NCI-H2171 (cell line): ENCODE measurements at places on chromosomes 1 and 21.

DNA sequence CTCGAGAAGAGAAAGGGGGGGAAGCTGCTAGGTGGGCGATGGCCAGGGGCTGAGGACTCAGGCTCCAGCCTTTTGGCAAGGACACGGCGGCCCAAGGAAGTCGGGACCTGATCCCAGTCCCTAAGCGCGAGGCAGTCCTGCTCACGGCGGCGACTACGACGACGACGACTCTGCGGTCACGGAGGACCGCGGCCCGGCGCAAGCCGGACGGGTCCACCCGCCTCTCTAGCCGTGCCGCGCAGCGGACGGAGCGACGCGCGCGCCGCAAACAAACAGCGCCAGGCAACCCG, 401 bp downstream of the WNT9A start:
- no peak for DNase-seq

DNA sequence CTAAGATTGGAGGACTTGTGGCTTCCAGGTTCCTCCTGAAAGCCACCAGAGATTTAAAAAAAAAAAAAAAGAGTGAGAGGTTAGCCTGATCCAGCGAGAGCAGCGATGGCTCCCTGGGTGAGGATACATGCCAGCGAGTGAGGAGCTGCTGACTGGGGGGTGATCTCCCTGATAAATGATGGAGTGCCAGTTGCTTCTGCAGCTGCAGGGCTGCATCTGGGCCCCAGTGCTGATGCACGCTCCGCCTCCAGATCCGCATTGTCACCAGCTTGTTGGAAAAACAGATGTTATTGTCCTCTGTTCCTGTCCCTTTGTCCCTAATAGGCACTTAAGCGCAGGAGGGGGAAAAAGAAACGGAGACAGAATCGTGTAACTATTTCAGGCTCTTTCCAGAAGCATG, 28.6 kb downstream of the UBIAD1 start:
- DNase-seq = no peak

- no peak for DNase-seq
These were observed 2.4 kb upstream of the RNU11 start for GRCh38 chr1:28646040-28646439.

- DNase-seq = no peak
These were observed 586.3 kb downstream of the LRRIQ3 start for GRCh38 chr1:73611681-73612080.

DNA sequence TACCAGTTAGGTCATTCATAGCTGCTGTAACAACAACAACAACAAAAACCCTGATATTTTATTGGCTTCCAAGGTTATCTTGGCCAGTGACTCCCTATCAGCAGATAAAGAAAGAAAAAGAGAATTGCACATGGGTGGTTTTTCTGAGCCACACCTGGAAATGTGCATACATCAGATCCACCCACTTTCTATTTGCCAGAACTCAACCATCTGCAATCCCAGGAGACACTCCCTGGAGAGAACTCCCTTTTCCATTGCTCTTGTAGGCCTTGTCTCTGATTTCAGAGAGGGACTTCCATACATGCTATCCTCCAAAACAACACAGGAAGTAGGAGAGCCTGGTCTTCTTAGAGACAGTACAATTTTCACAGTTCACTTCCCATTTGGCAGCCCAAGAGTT, 74.9 kb upstream of the ZC3H11B start:
- no peak for DNase-seq

GRCh38 chr1:37940299-37940947, 6.4 kb downstream of the INPP5B start:
- DNase-seq = no peak

- DNase-seq = no peak
These were observed 2.2 kb downstream of the CACNA1E start for GRCh38 chr1:181485287-181486097.

GRCh38 chr1:153355445-153356071, 2.1 kb upstream of the S100A9 start:
- peak; percentile 73 for DNase-seq

- DNase-seq = peak; percentile 50
These were observed 20.4 kb upstream of the GNG12 start for GRCh38 chr1:67853704-67854103.

- no peak for DNase-seq
These were observed 76.3 kb downstream of the KCNT2 start for GRCh38 chr1:196531737-196532524.

DNA sequence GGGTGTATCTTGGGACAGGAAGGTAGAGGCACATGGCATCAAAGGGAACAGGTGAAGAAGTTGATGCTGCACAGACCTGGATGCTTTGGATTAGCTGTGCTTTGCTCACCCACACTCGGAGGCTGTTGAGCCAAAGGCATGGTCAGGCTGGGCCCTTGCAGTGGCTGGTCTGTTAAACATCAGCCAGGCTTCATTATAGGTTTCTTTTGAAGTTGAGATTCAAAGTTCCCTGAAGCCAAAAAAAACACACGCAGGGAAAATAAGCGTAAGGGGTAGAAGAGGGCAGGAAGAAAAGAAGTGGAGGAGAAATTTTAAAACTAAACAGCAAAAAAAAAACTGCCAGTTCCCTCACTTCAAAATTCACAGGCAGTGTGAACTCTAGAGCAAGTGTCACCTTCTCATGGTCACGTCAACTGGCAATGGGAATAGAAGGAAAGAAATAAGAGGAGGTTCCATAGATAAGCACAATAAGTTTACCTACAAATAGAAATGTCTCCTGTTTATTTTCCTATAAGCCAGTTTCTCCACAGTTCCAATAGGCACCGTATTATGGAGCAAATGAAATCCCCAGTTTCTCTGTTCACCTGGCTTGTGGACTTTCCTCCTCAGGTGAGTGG, 139.5 kb downstream of the PAPPA2 start:
- no peak for DNase-seq

DNA sequence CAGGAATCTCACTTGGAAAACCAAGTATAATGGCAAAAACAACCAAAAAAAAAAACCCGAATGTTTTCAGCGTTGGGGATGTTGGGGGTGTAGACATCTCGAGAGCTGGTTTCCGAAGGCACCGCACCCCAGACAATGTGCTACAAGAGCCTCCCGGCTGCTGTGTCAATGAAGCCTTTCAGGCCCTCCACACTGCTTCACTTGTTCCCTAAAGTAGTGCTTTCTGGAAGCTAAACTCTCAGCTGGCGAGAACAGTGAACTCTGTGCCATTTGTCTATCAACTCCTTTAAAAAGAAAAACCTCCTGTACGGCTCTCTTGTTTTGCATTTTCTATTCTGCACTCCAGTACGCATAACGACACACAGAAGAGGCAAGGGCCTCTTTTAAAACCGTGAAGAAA, 32.5 kb downstream of the PLEKHO1 start:
- DNase-seq = no peak

- no peak for DNase-seq
These were observed 136.6 kb downstream of the SYF2 start for GRCh38 chr1:25095635-25096200.

DNA sequence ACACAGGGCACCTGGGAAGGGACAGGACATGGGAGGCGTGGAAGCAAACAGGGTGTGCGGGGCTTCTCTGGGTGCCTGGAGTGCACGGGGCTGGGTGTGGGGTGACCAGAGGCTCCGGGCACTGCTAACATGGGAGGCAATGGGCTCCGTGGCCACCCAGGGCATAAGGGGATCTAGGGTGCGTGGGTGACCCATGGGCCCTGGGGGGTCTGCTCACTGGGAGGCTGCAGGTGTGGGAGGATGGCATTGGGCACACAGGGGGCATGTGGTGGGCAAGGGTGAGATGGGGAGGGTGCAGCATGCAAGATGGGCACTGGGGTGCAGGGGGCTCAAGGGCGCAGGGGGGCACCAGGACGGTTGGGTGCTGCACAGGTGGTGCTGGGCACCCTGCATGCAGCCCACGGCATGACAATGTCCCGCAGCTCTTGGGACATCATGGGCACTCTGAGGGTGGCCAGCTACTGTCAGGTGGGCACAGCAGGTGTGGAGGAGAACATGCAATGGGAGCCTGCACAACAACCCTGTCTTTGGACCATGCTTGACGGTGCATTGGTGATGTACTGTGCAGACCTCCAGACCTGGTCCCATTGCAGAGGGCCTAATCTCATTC, 15.1 kb downstream of the TRIM11 start:
- no peak for DNase-seq

GRCh38 chr1:60969971-60970509, 112.3 kb upstream of the NFIA start:
- no peak for DNase-seq

DNA sequence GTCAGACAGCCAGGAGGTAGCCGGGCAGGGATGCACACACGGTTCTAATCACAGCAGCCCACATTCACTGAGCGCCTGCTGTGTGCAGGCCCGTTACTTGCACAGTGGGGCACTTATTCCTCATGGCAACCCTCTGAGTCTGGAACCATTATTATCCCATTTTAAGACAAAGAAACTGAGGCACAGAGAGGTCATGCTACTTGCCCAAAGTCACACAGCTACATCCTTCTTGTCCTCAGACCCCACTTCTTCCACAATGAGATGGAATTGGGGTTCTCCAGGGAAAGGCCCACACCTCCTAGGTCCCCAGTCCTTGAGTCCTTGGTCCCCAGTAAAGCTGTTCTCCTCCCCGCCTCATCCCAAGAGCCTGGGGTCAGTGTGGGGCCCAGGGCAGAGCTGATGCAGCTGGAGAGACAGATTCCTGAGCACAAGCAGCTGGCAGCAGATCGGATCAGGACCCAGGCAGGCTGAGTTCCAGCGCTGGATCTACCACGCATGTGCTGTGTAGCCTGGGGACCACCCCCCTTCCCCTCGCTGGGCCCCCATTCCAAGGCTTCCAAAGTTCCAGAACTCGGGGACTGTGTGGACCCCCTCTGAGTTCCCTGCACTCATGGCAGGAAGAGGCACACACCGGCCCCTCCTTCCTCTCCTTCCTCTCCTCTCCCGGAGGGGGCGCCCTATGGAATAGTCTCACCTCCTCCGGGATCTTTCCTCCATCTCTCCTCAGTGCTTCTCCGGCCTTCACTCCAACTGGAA, 393.4 kb downstream of the MATN1 start:
- no peak for DNase-seq

DNA sequence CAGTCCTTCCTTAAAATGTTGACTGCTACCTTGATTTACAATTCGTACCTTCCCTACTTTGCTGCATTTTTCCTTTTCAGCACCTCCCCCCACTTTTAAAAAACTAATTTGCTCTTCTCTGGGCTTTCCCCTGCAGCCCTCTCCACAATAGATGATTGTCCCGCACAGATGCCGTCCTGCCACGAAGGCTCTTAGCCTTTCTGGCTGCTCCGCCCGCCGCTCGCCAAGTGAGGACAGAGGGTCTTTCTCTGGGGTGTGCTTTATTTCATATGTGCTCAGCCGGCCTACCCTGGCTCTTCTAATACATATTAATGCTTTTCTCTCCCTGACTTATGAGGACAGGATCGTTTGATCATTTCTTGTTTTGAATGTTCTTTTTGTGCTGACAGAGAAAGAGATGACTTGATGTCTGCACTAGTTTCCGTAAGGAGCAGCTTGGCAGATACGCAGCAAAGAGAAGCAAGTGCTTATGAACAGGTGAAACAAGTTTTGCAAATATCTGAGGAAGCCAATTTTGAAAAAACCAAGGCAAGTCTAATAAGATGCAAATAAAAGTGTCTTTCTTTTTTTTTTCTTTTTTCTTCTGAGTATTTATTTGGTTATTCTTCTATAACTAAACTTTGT, 60.6 kb downstream of the SDCCAG8 start:
- no peak for DNase-seq

DNA sequence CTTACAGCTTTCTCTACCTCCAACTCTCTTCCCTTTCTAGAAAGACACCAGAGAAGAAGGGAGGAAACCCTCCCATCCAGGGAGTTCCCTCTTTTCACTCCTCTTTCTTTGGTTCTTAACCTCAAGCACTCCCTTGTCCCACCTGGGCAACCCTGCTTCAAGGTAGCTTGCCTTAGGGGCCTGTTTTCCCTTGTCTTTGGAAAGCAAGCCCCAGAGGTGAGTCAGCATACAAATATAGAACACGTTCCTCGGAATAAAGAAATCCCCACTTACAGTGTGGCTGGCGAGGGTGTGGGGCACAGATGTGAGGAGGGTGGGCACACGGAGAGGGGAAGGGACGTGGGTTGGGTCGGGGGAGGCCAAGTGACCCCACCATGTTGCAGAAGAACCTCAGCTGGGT, 26.1 kb upstream of the KCNE2 start:
- no peak for DNase-seq

GRCh38 chr1:245469006-245469405, 314.2 kb downstream of the KIF26B start:
- DNase-seq = no peak

- DNase-seq = no peak
These were observed 121.7 kb downstream of the TNFSF18 start for GRCh38 chr1:172929006-172929405.

- no peak for DNase-seq
These were observed 183.6 kb downstream of the DYRK1A start for GRCh38 chr21:37550157-37550556.

GRCh38 chr1:25550155-25550506, 6.7 kb downstream of the LDLRAP1 start:
- no peak for DNase-seq

GRCh38 chr1:205592443-205593003, 39.3 kb downstream of the ELK4 start:
- no peak for DNase-seq

- DNase-seq = no peak
These were observed 427.8 kb upstream of the ZP4 start for GRCh38 chr1:238318294-238319110.

GRCh38 chr21:41573902-41574690, 66.1 kb upstream of the TMPRSS2 start:
- DNase-seq = no peak

- peak; percentile 34 for DNase-seq
These were observed 486 bp downstream of the NIPAL3 start for GRCh38 chr1:24415910-24416665.
